ENCODE measurements at places on chromosomes 1 and 21. TPM values are rescaled to one million over a fixed set of nuclear protein-coding genes. Genes with fewer than 3 reads are reported as not detected.

- H3K36me3 ChIP-seq, result no peaks in the 10 kb centered on the region
- DNase-seq, result no peak
- no peaks in the 10 kb centered on the region for H3K4me1 ChIP-seq
- H3K4me3 ChIP-seq, result no peak overlapping the region
- peaks cover 6% of the 10 kb centered on the region for H3K27me3 ChIP-seq
These were observed 41.2 kb downstream of the TNR start for GRCh38 chr1:175702079-175702795.

DNA sequence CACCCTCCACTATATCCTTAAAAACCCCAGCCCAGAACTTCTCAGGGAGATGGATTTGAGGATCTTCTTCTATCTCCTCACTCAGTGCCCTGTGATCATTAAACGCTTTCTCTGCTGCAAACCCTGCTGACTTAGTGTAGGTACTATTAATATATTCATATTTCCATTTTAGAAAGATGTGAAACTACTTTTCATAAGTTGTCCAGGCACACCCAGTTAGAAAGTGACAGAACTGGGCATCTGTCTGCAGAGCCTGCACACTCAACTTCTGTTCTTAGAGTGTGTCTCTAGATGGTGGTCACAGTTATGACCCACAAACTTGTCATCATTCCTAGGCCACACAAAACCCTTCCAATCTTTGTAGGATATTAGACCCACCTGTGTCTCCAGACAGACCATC, 55.0 kb downstream of the FCRL5 start:
- no peaks in the 10 kb centered on the region for H3K36me3 ChIP-seq
- no peak overlapping the region for H3K27ac ChIP-seq
- peaks cover 22% of the 10 kb centered on the region for H3K27me3 ChIP-seq
- H3K4me3 ChIP-seq, result no peak overlapping the region
- DNase-seq, result no peak

DNA sequence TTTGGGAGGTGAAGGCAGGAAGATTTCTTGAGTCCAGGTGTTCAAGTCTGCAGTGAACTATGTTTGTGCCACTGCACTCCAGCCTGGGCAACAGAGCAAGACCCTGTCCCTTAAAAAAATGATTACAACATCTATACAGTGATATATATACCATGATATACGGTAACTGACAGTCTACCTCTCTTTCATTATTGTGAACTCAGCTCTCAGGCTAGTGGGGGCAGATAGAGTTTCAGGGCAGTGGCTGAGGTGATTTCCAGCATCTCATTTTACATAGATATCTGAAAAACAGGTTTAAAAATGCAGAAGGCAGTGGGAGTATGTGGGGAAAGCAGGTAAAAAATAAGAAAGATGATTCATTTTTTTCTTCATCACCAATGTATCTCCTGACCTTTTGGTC, 8.1 kb upstream of the NTNG1 start:
- H3K27ac ChIP-seq, result no peak overlapping the region
- no peak overlapping the region for H3K4me3 ChIP-seq
- DNase-seq, result no peak
- H3K27me3 ChIP-seq, result peaks cover 54% of the 10 kb centered on the region

DNA sequence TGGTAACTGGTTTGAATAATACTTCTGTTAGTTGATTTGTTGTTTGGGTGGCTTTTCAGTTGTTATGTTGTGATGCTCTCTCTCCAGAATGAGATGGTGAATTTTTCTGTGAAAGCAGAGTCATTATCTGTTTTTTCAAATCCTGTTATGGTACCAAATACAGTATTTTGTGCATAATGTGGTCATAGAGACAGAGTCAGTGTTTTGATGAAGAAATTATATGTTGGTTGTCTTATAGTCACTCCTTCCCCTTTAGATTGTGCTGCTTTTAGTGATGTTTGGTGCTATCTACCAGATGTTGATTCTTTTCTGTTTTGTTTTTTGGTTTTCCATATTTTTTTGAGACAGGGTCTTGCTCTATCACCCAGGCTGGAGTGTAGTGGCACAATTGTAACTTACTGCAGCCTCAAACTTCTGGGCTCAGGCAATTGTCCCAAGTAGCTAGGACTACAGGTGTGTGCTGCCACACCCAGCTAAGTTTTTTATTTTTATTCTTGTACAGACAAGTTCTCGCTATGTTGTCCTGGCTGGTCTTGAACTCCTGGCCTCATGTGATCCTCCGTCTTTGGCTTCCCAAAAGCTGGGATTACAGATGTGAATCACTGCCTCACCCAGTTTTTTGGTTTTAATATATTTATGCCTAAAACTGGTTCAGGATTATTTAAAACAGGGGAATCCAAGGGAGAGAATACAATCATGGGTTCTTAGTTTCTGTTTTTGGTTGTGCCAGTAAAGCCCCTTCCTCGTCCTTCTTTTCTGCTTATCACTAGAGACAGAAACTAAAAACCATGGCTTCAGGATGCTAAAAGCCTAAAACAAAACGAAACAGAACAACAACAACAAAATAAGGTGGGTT, 7.3 kb downstream of the PPP2R5A start:
- H3K27me3 ChIP-seq, result no peaks in the 10 kb centered on the region
- no peaks in the 10 kb centered on the region for H3K36me3 ChIP-seq
- H3K4me3 ChIP-seq, result no peak overlapping the region
- no peak for DNase-seq
- peaks cover 10% of the 10 kb centered on the region for H3K4me1 ChIP-seq

DNA sequence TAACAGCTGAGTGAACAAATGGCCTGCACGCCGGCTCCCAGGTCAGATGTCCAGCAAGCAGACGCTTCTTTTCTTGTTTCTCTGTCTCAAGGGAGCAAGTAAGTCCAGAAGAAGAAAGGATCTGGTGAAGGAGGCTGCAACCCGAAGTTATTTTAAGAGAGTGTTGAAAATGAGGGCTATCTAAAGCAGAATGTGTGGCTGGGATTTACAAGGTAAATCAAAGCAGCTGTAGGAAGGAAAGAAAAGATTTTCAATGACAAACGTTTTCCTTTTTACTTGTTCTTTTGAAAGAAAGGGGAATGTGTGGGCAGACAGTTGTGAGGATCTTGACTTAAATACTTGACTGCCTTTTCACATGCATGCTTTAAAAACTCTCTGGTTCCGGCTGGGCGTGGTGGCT, 311.5 kb downstream of the KIF26B start:
- H3K27ac ChIP-seq, result peak overlapping the region; percentile 75
- H3K4me1 ChIP-seq, result peaks cover 33% of the 10 kb centered on the region
- H3K36me3 ChIP-seq, result no peaks in the 10 kb centered on the region
- no peak for DNase-seq

DNA sequence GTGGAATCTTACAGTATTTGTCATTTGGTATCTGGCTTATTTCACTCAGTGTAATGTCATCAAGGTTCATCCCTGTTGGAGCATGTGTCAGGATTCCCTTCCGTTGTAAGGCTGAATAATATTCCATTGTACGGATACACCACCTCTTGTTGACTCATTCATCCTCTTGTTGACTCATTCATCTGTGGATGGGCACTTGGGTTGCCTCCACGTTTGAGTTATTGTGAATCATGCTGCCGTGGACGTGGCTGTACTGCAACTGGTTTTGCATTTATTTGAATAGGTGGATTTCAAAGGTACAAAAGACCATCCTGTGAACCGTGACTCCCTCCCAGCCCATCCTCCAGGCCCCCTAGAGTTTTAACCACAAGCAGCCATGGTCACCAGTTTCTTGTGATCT, 11.9 kb upstream of the TCP10L start:
- no peak for DNase-seq
- H3K4me3 ChIP-seq, result no peak overlapping the region
- no peaks in the 10 kb centered on the region for H3K27me3 ChIP-seq
- H3K36me3 ChIP-seq, result no peaks in the 10 kb centered on the region
- no peaks in the 10 kb centered on the region for H3K4me1 ChIP-seq
- H3K27ac ChIP-seq, result no peak overlapping the region

RPE65 gene
- total RNA-seq, result not detected

KRTAP12-2 gene
- total RNA-seq, result not detected

TMEM51 gene
- total RNA-seq, result 6.7 TPM

Measured in neural crest cell (in vitro differentiated cells).